ENCODE measurements at places on chromosomes 3 and 15.

DNA sequence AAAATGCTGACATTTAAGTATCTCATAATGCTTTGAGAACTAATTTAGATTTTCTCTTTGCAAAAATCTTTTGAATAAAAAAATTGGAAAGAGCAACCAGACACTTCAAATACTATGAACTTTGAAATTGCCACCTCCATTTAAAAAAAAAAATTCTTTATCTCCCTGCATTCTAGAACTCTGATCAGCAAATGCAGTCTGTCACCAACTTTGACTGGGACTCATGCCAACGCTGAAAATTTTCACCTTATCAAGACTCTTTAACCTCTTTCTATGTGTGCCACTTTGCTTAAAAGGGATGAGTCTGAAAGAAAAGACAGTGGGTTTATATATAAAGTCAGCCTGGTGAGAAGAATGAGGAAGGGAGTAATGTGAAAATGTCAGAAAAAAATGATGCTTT, 191.2 kb upstream of the ARPP21 start:
- no peak for DNase-seq

DNA sequence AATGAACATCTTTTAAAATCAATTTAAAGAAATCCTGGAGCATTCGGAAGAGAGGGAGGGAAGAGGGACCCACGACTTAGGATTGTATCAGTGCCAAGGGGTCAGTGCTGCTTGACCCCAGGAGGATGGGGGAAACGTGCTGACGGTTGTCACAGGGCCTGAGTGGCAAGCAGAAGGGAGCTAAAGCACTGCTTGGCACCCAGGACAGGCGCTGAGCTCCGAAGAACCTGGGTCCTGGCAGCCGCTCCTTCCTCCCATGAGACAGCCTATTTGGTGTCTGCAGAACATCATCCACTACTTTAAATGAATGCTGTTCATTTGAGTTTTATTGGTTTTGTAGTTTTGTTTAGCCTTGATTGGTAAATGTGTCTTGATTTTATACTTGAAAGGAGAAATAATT, 54.5 kb downstream of the RGMA start:
- DNase-seq: no peak

- no peak for DNase-seq
Measured at GRCh38 chr15:72276326-72276700, 4.0 kb upstream of the PARP6 start.

GRCh38 chr3:23726811-23727548, 78.8 kb upstream of the UBE2E1 start:
- no peak for DNase-seq

- DNase-seq: no peak
Measured at GRCh38 chr15:52114261-52115055, 1.9 kb upstream of the BCL2L10 start.

GRCh38 chr3:167851749-167852148, 116.2 kb downstream of the SERPINI1 start:
- DNase-seq: no peak

Measured in stimulated activated CD4-positive, alpha-beta T cell treated with anti-CD3 and anti-CD28 coated beads, Interleukin-1b, Interleukin-23, amount 100 ng/mL, for 1 hour (primary cell).